ENCODE measurements at places on chromosomes 7 and 10.

DNA sequence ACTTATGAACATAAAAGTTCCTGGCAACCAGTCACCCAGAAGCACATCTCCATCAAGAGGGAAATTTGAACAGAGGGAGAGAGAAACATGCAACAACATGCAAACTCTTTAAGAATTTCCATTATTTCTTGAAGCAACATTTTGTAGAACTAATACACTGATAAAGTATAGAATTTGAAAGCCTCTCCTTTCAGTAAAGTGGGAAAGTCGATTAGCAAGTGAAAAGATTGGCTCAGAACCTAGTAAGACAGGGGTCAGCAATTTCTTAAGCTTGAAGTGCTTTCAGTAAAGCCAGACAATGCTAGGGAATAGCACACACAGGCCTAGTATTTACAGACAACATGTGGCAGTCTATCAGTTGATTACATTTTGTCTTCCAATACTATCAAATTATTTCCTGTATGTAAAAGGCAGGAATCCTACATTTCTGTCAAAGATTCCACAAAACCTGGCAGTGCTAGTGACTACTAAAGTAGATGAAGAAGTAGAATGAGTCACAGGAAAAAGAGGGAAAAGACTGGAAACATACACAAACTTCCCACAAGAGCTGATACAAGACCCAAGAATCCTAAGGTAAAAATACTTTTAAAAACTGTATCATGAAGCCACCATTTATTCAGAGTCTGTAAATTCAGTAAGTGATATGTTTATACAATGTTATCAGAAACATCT lies 25.2 kb downstream of the DNAJC1 start:
- DNase-seq, result no peak

GRCh38 chr7:56229631-56230030 lies 113.4 kb upstream of the NUPR2 start:
- DNase-seq, result no peak

DNA sequence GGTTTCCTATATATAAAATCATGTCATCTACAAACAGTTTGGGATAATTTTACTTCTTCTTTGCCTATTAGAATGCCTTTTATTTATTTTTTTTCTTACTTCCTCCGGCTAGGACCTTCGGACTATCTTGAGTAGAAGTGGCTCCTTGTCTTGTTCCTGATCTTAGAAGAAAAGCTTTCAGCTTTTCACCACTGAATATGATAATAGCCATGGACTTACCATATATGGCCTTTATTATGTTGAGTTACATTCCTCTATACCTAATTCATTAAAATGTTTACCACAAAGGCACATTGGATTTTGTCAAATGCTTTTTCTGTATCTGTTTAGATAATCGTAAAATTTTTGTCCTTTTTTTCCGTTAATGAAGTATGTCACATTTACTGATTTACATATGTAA lies 395.7 kb downstream of the NXPH1 start:
- DNase-seq, result no peak

- no peak for DNase-seq
Measured at GRCh38 chr7:43921423-43921822, 4.8 kb upstream of the UBE2D4 start.

DNA sequence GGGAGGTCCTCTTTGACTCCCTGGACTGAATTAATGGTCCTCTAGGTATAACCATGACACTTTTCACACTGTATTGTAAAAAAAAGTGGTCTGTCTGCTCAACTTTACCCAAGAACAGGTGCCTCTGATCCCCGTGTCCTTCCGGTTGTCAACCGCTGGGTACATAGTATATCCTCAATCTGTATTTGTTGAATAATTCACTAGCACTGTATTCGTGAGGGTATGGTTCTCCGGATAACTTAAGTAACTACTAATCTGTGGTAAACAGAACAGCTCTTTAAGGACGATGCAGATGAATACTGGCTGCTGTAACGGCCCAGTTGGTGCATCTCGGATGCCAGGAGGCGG lies 472 bp upstream of the ADAM22 start:
- DNase-seq, result no peak

GRCh38 chr10:77909021-77909748 lies 17.4 kb downstream of the DLG5 start:
- no peak for DNase-seq

DNA sequence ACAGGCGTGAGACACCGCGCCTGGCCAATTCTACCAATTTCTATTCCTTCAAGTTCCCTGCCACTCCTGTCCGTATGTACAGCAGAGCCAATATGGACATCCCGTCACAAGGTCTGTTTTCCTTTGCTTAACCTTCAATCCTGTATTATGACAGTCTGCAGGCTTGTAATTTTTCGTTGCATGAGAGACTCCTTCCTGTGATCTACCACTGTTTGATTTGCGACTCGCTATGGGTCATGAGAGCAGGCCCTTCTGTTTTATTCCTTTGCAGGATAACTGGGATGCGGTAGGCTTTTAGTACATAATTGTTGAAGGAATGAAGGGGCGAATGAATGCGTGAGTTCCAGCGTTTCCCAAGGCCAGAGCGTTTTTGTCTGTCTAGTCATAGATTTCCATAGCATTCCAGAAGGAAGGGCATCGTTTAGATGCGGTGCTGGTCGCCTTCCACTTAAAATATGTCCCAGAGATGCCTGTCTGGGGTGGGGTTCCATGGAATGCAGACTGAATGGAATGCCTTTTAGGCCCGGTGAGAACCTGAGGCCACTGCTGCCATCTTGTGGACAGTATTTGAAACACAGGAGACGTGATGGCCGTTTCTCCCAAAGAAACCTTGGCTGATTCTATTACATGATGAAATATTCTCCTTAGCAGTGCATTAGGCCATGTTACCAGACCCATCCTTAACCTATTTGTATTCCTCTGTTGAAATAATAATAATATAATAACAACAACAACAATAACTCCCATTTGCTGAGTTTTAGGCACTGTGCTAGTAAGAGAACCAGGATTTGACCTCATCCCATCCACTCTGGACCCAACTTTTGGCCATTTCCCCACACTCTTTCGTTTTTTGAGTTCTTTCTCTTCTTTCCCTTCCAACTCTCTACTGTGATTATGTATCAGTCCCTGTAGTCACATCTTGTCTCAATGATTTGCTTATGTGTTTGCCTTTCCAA lies 193.2 kb downstream of the MYOF start:
- DNase-seq, result peak; percentile 82

DNA sequence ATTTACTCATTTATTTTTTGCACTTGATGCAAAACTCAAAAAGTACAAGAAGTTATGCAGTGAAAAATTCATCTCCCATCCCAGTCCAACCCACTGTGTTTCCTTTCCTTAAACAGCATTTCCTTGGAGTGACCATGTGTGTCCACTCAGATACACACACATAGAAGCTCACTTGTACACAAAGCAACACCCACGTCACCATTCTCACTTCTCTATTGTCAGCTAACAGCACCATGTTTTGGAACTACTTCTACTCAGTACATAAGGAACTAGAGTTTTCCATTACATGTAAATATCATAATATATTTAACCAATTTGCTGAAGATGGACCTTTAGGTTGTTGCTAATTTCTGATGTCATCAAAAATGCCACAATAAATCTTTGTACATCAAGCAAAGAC lies 167.6 kb downstream of the GRID1 start:
- peak; percentile 27 for DNase-seq

DNA sequence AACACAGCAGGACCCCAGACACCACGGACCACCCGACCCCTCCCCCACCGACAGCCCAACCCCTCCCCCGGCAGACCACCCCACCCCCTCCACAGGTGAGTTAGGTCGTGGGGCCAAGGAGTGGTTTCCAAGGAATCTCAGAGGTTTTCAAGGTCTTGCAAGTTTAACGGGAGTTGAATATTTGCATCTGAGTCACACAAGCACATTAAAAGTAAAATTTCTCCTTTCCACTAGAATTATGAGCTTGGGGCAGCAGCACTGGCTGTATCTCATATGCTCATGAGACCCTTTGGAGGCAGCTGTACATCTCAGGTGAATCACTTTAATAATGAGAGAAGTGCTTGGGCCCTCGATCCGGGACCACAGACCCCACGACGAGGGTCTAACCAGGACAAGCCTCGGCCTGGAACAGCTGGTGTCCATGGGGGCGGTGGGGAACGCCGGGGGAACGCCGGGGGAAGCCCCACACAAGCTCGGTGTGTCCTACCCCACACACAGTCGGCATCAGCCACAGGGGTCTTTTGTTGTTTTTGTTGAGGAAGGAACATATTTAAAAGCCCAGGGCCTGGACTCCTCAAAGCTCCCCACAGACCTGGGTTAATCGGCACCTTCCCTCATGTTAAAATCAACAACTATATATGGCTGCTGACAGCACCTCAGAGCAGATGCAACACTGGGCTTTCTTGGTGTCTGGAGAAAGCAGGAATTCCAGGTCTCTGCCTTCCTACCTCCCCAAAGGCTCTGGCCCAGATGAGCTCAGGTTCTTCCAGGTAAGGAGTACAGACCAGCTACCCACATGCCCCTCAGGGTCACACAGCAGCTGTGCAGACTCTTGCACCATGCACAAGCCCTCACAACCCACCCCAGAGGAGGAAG lies 130.3 kb downstream of the DIP2C start:
- no peak for DNase-seq
